ENCODE measurements at places on chromosomes 16 and 17.

- peak; percentile 91 for DNase-seq
Measured at GRCh38 chr17:16217002-16217635, at the start of gene PIGL. Gene PIGL, plus strand, starts transcription at chr17:16217210. Its CDS starts 17 bp downstream, at chr17:16217227.

- no peak for DNase-seq
Measured at GRCh38 chr17:45743626-45744326, 40.3 kb upstream of the CRHR1 start.

DNA sequence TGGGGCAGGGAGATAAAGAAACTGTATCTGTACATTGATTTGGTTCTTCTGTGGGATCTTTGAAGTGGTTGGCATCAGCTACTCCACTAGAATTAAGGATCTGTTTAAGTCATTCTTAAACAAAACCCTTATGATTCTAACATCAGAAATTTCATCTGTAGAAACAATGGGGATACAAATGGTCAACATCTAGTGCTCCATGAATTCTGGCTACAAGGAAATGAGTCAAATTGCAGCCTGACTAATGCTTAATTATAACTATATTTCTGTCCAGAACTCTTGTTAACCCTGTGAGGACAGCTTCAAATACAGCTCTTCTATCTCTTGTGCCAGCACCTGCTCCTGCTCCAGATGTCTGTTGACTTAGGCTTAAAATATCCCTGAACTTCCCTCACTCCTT is 13.9 kb upstream of the GINS3 start:
- no peak for DNase-seq

DNA sequence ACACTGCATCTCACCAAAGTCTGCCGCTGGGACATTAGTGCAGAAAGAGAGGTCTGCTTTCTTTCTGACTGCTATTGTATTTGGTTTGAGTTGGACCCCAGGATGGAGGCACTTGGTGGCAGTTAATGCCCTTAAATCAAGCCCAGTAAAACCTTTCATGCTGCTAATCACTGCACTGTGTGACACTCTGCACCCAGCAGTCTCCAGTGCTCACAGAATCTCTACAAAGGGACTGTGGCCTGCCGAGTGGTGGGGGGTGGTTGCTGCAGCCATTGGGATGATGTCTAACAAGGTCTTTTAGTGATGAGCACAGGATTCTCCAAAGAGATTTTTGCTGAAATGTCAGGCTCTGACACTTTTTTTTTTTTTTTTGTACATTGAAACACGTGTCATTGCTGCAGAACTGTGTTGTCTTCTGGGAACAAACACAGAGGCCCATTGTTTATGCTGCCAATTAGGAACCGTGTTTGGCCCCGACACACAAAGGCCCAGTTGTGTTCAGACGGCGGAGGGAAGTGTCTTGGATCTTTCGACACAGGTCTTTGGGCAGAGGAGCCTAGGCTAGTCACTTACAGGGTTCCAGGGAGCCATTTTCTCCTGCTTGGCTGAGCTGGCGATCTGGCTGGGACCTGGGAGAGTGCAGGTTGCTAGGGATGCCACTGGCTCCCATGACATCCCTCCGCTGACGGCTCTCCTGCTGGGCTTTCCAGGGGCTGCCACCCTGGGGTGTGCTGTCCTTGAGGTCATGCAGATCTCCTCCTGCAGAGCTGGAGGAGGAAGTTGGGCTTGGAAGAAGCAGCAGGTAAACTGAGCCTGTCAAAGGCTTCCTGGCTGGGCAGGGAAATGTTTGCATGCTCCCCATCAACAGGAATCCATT is 16.2 kb upstream of the TNRC6C start:
- no peak for DNase-seq

GRCh38 chr17:79220713-79221291 is 146.2 kb downstream of the ENGASE start:
- peak; percentile 3 for DNase-seq

DNA sequence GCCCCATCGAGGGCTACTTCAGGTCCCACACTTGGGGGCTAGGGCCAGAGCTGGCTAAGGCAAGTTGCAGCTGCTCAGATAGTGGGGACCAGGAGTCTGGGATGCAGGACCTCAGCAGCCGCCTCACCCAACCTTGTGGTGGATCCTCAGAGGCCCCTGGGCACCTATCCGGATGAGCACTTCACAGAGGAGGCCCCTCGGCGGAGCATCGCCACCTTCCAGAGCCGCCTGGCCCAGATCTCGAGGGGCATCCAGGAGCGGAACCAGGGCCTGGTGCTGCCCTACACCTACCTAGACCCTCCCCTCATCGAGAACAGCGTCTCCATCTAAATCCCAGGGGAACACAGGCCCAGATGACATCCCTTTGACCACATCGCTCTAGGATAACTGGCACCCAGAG is 9.4 kb downstream of the ALOX15B start:
- no peak for DNase-seq

GRCh38 chr17:34290586-34290985 is 5.0 kb downstream of the CCL11 start:
- DNase-seq, result no peak

DNA sequence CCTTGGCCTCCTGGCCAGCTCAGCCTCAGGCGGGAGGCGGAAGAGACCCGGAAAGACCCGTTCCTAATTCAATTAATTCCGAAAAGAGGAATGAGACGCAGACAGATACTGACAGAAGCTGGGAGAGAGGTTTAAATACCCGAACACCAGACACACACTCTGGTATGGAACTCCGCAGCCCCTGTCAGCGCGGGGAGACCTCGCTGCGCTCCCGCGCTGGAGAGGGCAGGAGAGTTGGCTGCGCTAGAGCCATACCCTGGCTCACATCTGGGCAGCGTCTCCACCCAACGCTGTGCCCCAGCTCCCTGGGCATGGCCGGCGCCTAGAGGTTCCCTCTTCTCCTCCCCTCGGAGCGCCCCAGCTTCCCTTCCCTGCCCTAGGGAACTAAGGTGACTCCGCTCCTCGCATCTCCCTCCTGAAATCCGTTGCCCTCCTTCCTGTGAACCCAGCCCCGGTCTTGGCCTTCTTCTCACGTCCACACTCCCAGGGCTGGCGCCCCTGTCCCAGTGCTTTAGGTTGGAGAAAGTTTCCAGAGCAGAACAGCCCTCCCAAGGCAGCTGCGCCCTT is 8.0 kb downstream of the NEUROD2 start:
- DNase-seq, result no peak

DNA sequence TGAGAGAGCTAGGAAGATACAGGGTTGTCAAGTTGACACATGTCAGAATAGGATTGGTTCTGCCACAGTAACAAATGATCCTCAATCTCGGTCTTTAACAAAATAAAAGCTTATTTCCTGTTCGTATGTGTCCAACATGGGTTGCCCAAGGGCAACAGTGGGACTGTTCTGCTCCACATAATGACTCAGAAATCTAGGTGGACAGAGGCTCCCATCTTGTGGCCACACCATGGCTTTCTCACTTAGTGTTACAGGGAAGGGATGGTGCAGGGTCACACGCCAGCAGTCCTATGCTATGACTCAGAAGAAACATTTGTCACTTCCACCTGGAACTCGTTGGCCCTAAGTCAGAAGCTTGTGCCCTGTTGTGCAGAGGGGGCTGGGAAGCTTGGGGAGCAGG is 364.9 kb downstream of the SNX29 start:
- no peak for DNase-seq

DNA sequence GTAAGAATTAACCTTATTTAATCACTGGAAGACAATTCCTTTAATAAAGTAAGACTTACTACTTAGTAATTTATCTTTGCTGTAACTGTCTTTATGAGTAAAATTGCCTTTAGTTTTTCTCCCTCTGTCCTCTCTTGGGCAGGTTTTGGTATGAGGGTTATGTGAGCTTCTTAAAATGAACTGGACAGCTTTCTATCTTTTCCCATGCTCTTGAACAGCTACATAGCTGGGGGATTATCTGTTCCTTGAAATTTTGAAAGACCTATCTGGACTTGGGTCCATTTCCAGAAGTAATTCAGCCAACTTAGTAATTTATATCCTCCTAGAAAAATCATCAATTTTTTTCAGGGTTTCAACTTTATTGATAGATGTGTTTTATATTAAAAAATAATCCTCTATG is 3.6 kb upstream of the MYH1 start:
- DNase-seq, result no peak

DNA sequence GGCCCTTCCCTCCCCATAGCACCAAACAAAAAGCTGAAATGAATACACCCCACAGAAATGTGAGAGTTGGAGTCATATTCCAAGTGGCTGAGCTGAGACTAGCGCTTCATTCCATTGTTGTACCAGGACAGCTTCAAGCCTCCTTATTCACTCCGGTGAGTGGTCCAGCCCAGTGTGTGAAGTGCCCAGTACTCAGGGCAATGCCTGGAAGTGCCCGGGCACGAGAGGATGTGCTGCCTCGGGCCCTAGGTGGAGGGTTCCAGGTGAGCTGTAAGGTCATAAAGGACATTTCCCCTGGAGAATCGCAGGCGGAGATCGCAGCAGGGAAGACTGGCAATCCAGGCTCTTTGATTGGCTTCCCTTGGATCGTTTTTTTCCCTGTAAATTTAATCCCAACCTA is 5.4 kb upstream of the CYLD start:
- no peak for DNase-seq

DNA sequence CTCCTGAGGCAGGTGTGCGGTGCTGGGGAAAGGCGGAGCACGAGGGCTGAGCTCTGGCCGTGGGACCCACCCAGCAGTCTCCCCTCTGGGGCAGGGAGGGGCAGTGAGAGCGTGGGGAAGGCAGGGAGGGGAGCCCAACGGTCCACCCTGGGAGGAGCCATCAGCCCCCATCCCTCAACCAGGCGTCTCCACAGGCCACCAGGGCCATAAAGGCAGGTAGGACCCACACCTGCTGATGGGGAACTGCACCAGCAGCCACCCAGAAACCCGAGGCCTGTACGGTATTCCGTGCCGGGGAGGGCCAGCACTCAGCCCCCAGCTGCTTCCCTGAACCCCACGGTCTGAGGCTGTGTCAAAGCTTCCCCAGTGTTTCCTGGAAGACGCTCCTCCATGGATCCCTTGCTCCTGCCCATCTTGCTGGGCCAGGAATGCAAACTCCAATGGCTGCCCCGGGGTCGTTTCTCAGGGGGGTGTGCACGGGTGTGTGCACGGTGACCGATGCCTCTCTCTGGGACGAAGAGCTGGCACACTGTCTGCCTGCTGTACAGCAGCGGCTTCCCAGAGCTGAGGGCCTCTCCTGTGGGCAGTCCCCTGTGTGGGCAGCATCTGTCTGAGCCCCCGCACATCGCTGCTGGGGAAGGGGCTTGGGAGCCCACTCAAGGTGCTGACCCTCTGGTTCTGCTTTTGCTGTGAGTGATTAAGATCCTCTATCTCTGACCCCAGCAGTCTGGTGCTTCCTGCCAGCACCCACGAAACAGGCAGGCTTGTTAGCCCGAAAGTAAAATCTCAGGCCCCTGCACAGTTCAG is 17.2 kb upstream of the METRNL start:
- peak; percentile 0 for DNase-seq

DNA sequence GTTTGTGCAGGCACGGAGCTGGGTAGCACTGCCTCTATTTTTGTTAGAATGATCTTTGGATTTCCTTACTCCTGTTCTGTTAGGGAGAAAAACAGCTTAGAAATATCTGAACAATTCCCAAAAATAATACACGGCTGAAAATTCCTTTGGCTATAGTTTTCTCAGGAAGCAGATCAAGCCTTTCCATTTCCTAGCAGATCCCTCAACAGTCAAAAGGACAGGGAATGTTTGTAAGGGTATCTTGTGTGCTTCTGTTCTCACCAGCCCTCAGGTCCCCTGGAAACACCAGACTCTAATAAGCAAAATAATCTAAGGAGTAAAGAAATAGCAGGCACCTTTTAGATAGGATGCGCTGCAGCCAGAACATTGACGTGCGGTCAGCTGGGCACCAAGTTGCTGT is 30.5 kb upstream of the WSB1 start:
- no peak for DNase-seq

GRCh38 chr16:86046026-86046425 is 147.1 kb downstream of the IRF8 start:
- DNase-seq, result no peak

- DNase-seq, result no peak
Measured at GRCh38 chr16:30637944-30638343, 12.8 kb upstream of the PRR14 start.

GRCh38 chr16:2008009-2008526 is 1.6 kb downstream of the ZNF598 start:
- DNase-seq, result no peak

DNA sequence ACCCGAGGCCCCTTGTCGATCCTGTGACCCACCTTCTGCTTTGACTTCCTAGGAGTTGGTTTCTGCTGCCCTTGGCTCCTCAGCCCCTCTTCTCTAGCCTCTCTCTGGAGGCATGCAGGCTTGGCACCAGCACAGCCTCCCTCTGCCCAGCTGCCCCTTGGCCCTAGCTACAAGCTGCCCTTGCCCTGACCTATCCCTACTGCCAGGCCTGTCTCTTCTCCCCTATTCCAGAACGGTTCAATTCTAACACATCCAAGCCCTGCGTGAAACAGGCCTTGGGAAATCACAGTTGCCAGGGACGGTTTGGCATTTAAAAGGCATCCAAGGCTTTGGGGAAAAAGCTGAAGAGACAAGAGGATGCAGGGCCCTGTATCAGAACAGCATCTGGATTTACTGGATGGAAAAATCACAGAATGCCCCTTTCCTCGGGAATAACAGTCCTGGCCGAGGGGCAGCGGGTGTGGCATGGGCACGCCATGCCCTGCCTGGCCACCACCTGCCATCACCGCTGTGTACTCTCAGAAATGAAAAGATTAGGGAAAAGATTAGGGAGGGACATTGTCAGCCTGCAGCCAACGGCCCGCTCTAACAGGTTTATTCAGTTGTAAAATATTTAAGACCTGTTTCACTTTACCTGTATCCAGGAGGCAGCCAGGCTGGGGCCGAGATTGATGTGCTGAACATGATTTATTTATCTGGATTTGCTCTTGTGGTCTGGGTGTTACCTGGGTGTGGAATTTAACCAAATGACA is 15.8 kb downstream of the RAI1 start:
- DNase-seq, result no peak

DNA sequence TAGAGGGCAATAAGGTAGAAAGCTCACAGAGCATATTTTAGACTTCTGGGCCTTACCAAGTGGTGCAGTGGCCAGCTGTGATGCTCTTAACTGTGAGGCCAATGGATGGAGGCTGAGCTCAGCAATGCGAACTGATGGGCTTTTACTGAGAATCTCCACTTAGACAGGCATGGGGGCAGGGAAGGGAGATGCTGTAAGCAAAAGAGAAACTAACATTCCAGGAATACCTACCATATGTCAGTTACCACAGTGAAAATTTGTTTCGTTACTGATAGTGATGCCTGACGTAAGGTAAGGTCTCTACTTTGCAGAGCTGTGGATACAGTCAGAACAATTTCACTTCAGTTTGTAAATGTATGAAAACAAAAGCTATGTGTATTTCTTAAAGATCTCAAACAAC is 250.6 kb upstream of the ZFHX3 start:
- no peak for DNase-seq

Data from activated naive CD4-positive, alpha-beta T cell treated with Interleukin-2 at 50 U/mL for 16 hours (primary cell).